ENCODE measurements at places on chromosomes 13 and 19.

DNA sequence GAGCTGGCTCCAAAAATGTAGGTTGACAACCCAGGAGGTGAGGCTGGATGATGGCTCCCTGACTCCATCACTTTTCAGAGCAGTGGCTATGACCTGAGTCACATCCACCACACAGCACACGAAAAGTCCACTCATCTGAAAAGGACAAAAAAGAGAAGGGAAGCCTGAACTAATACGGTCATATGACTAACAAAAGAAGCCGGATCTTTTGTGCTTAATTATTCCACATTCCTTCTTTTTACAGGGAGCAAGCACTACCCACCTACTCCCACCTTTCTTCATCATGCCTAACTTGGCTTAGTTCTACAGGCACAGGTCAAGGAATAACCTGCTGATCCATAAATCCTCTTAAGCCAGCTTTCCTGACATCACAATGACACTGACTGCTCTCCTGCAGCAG is 601.3 kb upstream of the MIR17HG start:
- no peak for DNase-seq

GRCh38 chr13:111219280-111219679 is 101.2 kb upstream of the TEX29 start:
- DNase-seq, result no peak

DNA sequence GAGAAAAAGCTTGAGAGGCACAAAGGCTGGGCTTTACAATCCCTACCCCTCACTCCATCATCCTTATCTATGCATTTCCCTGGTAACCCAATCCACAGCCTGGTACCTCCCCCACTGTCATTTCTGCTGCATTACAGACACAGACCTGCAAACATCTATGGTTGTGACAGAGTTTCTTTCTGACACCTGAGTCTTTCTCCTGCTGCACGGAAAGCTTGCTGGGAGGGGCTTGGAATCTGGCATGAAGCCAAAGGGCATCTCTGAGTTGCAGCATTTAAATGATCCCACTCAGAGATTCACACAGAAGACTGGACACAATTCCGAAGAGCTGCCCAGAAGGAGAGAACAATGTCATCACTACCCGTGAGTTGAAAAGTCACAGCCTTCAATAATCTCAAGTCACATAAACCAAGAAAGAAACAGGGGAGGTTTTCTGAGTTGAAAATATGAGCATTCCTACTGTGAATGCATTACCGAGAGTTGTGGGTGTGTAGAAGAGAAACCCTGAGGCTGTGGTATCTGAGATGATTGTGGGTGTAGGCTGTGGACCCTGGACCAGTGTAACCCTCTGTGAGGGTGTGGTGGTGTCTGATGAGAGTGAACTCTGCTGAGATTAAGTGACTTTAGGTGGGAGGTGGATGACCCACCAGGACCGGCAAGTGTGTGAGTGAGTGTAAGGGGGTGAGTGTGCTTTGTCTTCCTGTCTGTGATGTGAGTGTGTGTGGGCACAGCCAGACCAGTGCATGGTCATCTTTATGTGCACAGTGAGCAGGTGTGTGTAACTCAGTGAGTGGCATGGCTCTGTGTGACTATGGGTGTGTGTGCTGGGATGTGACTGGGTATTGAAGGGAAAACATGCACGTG is at the start of gene LGALS14:
TSS of gene LGALS14 (plus strand) at position 301 of the 864 bp plus-strand sequence. CDS start at position 349, 48 bp downstream.
- no peak for DNase-seq

DNA sequence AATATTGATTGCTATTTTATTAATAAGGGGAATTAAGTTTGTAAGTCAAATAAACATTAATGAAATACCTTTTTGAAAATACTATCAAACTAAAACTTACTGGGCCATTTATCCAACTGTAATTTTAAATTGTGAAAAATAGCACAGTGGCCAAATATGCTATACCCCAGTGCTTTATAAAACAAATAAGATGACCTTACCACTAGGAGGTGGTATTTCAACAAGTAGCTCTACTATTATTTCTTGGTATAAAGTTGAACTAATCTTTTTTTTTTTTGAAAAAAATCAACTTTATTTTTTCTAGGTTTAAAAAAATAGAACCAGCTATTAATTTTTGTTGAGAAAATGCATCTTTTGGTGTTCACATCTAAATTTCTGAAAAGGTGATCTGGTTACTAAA is 14.7 kb downstream of the LACC1 start:
- no peak for DNase-seq

Data from NCI-H2107 (cell line).